ENCODE measurements at places on chromosomes 1 and 21.

GRCh38 chr1:227947386-227947675, 401 bp downstream of the WNT9A start:
- no peak for DNase-seq

- no peak for DNase-seq
These were observed 236.4 kb upstream of the BEND5 start for GRCh38 chr1:49013079-49013478.

GRCh38 chr1:86100401-86100800, 56.2 kb downstream of the COL24A1 start:
- no peak for DNase-seq

DNA sequence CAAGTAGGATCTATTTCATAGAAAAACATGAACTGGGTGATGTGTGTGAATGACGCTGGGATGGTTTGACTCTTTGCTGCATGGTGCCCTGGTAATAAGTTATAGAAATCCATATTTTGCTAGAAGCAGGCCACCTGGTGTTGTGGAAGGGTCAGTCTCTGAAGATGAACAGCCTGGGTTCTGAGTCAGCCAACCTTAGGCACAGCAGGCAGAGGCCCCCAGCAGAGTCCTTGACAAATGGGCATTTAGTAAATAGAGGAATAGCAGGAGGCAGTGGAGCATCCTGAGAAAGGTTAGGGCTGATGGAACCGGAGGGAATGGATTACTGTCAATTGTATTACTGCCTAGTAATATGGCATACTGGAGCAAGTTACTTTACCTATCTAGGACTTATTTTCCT, 20.9 kb downstream of the FGGY start:
- no peak for DNase-seq

DNA sequence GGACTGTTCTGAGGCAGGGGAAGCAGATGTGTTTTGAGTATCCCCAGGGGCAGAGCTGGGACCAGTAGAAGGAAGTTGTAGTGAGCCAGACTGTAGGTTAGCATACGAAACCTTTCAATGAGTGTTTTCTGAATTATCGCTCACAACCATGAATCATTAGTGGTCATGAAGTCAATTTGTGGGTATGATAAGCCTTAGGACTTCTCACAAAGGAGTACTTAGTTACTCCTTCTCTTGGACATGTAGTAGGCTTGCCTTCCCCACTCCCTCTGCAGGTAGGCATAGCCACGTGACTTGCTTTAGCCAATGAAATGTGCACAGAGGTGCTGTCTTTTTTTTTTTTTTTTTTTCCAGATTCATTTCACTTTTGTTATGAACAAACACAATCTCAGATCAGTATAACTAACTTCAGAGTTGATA, 23.9 kb upstream of the FAAH start:
- no peak for DNase-seq

GRCh38 chr1:6420454-6421042, 829 bp upstream of the HES2 start:
- DNase-seq = no peak

DNA sequence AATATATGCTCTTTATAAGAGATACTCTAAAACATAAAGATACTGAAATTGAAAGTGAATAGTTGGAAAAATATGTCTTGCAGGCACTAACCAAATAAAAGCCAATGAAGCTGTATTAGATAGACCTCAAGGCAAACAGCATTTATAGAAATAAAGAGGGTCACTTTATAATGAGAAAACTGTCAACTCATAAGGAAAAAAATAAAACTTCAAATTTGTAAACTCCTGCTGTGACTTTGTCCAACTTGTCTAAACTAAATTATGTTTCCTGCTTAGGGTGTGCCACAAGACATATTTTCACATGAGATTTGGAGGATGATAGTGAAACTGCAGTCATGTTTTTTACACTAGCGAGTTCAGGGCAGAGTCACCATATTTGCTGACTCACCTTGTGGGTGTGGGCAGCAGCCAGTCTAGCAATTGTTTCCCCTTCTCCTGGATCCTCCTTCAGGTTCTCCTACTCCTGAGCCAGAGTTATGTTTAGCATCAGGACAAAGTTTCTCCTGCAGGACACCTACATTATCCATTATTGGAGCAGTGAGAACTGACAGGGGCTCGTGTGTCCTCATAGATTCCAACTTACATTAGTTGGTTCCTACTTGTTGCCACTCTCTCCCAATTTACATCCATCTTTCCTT, 43.8 kb downstream of the CD53 start:
- DNase-seq = no peak

GRCh38 chr1:7002728-7003127, 217.5 kb downstream of the CAMTA1 start:
- no peak for DNase-seq

- DNase-seq = no peak
These were observed 17.1 kb downstream of the ETS2 start for GRCh38 chr21:38822778-38823238.

- no peak for DNase-seq
These were observed 19.8 kb downstream of the NME7 start for GRCh38 chr1:169347688-169348382.

DNA sequence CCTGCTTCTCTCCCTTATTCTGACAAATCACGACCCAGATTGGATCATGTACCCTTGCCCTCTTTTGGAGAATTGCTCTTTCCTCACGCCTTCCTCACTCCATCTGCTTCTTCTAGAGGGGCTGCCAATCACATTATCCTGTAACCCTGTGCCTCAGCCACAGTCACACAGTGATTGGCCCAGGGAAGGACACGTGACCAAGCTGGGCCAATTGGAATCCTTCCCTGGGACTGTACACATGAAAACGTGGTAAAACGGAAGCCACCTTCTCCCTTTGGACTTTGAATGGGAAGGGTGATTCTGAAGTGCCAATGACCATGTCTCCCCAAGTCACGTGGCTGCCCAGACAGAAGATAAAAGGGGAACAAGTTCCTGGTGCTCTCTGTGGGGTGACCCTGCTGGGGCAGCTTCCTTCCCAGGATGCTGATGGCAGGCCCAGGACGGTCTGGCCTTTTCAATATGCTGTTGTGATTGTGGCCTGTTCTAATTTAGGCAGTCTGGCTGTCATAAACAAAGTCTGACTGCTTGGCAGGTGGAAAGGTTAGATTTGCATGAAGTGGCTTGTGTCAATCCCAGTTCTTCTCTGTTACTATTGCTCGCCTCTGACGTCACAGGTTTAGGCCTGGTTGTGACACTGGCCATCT, 92.9 kb downstream of the UBIAD1 start:
- no peak for DNase-seq

GRCh38 chr1:26820784-26821269, 5.7 kb upstream of the ZDHHC18 start:
- no peak for DNase-seq

DNA sequence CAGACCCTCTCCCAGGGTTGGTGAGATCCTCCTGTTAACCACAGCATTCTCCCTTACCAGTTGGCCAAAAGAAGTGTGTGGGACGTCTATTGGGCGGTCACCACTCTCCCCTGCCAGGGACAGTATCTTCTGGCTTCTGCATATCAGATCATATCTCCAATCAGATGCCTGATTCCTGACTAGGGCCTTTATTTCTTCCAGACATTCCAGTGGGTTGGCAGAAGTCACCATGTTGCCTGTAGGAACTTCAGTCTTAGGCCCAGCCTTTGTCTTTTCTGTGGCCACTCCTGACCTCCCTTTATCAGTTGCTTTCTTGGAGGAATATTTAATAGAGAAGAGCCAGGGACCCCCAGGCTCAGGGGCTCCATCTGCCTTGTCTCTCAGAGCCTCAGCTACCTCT, 130.4 kb upstream of the F3 start:
- DNase-seq = no peak

DNA sequence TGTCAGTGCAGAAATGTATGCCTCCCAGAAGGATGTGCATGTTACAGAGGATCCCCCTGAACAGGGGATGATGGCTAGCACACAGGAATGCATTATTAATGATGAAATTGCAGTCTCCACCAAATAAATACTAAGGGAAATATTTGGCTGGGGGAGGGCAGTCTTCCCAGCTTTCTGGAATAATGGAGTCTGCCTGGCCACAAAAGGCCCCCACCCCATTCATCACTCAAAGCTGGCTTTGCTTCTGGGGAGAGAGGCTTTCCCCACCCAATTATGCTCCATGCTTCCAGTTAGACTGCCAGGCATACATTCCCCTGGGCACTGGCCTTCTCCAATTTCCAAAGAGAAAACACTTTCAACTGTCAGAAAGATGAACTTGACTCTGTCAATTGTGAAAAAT, 302.7 kb downstream of the SIPA1L2 start:
- no peak for DNase-seq

DNA sequence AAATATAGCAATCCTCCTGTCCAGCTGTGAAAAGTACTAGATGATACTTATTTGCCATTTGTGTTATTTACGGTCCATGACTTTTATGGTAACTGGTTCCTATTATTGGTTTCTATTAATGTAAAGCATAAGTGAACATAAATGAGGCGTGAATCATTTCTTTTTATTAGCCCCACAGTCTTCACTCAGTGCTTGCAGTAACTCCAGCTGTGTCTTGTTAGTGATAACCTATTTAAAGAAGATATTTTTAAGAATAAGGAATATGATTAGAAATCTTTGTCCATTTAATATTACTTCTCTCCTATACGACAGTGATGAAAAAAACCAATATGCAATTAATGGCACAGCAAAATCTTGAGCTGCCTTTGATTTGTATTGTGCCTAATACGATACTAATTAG, 149.9 kb downstream of the SPATA17 start:
- no peak for DNase-seq

DNA sequence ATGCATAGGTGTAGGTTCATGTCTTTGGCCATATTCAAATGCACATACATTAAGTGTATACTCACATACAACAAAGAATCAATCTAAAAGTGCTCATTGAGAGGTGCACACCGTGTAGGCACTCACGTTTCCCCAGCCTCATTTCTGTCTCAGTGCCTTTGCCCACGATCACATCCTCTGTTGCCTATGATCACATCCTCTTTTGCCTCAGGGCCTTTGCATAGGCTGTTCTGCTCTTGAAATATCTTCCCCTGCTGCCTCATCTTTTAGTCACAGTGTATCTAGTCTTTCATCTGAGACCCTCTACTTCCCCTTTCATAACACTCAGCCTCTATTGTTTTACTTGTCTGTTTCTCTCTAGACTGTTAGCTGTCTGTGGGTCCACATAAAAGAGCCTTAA, 69.3 kb downstream of the FOXD2 start:
- DNase-seq = no peak

DNA sequence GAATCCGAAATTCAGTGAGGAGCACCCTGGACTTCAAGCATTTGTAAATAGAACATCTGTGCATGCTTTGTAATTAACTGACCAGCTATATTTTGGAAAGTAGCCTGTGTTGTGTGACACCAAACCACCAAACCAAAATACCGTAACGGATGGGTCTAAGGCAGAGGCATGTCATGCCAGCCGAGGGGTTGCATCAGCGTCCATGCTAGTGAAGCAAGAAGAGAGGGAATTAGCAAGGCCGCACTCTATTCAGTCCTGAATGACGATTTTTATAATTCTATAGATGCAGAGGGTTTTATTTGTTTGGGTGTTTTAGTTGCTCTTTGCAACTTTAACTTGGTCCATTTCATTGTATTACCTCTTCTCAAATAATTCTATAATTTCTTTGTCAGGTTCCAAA, 116.8 kb upstream of the SMYD2 start:
- no peak for DNase-seq

- DNase-seq = no peak
These were observed 75.1 kb downstream of the PGM1 start for GRCh38 chr1:63668298-63668697.

DNA sequence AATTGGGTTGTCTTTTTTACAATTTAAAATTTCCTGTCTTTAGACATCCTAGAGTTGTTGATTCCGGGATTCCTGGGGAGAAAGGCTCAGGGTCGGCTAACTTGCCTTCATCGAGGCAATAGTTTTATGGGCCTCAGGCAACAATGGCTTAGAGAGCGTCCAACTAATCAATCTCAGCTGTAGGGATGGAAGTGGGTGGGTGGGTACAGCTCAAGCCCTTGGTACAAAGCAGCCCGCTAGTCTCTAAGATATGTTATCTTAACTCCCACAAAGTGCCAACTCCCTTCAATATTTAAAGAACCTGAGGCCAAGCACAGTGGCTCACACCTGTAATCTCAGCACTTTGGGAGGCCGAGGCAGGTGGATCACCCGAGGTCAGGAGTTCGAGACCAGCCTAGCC, 6.9 kb upstream of the FMN2 start:
- no peak for DNase-seq

DNA sequence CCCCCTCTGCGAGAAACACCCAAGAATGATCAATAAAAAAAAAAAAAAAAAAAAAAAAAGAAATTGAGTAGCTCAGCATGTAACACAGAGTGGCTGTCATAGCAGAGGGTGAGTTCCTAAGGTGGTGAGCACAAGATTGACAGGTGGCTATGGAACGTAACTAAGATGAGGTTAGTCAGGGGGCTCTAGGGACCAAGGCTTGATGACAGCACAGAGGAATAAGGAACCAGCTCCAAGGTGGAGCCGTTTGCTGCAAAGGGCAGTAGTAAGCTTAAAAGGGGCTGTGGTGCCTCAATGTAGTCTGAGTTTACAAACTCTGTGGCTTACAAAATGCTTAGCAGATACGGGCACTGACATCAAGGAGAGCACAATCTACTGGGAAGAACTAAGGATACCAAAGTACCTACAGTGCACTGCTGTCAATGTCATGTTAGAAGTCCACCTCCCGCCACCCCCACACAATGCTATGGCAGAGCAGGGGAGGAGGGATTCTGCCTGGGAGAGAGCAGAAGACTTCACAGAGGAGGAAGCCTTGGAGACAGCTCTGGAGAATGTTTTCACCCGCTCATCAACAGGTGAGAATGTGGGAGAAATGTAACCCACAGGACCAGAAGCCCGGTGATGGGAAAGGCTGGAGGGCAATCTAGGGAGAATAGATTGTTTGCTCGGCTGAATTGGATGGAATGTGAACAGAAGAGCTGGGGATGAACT, 13.1 kb downstream of the IQGAP3 start:
- no peak for DNase-seq

DNA sequence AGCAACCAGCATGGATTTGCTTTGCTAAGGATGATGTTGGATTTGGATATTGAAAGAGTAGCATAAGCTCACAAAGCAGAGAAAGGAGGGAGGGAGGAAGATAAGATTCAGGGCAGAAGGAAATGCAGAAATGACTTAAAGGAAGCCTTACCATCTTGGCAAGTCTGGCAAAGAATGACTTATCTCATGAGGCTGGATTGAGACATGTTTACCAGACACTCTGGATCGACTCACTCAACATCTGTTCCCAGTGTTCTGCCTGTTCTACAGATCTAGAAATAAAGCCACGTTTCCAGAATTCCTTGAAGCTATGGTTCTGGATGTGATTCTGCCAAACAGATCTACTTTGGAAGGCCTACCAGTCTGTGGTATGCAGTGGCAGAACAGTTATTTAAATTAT, 38.8 kb upstream of the CTBS start:
- no peak for DNase-seq

DNA sequence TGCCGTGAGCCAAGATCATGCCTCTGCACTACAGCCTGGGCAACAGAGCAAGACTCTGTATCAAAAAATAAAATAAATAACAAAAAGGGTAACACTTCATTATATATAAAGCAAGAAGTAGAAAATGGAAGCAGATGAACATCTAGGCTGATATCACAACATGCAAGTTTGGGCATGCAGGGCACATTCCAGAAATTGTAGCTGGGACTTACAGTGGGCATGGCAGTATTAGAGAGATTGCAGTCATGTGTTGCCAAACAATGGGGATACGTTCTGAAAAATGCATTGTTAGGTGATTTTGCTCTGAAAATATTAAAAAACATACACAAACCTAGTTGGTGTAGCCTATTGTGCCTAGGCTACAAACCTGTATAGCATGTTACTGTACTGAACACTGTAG, 441.0 kb upstream of the PRMT6 start:
- DNase-seq = no peak
